Activated T-cell treated with anti-CD3 and anti-CD28 coated beads, Interleukin-2, amount 50 U/mL, for 72 hours (primary cell): ENCODE measurements at places on chromosomes 7 and 10. TPM values are rescaled to one million over a fixed set of nuclear protein-coding genes. Genes with fewer than 3 reads are reported as not detected.

Gene EVX1
- total RNA-seq: not detected

GRCh38 chr7:128164955-128165670, 76.0 kb upstream of the LEP start:
- DNase-seq: no peak

Gene NUTM2B
- total RNA-seq: 0.70 TPM

Gene CLCN1
- 0.09 TPM for total RNA-seq

Gene TAF3
- total RNA-seq: 16.5 TPM

DNA sequence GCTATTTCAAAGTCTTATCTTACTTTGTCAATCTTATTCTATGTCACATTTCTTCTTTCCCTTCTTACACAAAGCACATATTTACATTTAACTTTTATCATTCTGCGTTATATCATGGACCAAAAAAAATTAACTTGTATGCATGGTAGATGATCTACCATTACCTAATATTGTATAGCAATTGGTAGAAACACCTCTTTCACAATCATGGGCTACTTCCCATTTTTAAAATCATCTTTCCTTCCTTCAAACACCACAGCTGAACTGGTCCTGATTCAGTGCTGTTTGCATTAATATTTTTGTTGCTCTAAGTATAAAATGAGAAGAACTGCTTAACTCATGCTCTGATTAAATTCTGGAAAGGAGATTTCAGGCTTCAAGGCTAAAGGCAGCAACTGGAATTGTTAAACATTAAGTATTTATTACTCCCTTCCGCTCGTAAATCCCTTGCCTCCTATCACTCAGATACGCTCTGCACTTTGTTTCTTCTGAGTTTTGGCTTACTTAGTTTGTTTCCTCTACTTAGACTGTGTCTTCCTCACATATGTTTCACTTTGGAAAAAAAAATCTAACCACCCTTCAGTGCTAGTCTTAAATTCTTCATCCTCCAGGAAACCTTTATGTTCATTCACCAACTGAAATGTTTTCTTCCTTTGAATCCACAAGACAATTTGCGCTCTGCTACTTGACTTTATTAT, 901.4 kb downstream of the PCDH15 start:
- no peak for DNase-seq

- peak; percentile 47 for DNase-seq
Measured at GRCh38 chr7:96495751-96496216, 173.9 kb upstream of the SLC25A13 start.

DNA sequence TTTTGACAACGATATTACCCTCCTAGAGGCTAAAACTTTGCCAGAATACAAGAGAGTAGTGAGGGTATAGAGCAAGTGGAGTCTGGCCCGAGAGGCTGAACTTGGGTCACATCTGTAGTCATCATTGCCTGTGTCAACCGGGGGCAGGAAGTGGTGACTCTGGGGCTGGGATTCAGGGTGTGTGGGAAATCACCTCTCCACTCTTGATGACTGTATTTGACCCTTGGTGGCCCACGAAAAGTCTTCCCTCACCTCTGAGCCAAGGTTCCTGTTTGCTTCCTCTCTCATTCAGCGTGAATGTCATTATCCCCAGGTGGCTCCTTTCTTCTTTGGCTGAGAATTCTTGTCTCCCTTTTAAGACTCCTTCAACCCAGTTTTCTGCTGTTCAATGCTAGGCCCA, 240.4 kb downstream of the ABCA13 start:
- peak; percentile 28 for DNase-seq

DNA sequence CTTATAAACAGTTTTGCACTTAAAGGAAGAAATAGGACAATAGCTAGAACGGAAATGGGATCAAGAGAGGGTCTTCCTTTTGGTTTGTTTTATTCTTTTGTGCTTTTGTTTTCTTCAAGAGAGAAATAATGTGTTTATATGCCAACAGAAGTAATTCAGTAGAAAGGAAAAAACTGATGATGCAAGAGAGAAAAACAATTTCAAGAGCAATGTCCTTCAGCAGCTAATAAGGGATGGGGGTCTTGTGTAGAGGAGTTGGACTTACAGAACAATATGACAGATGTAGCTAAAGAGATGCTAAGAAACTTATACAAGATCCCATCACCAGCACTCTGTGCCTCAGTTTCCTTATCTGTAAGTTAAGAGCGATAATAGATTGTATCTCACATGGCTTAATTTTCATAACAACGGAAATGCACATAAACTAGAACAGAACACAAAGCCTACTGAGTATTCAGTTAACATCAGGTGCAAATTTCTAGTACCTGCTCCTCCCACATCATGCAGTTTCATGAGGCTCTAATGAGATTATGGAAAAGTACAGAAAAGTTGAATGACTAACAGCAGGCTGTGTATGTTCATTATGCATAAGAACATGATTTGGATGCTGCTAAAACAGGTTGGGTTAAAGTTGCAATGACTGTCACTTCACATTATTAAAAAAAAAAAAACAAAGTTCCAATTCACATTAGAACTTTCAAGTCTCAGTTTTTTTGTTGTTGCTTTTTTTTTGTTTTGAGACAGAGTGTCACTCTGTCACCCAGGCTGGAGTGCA, 17.2 kb downstream of the HERPUD2 start:
- no peak for DNase-seq

DNA sequence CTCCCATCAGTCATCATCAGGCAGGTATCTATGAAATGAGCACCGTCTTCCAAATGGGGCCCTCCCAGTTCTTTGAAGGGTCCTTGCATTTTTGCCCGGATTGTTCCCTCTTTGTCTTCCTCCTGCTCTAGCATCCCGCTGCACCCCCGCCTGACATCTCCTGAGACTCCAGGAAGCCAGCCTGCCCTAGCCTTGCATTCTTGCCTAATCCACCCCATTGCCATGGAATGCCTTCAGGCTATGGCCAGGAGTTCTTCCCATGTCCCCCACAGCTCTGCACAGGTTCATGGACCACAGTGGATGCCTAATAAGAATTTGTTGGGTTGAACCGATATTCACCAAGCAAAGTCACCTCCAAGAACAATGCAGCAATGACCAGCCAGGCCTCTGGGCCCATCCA, 62.1 kb downstream of the ZMIZ1 start:
- DNase-seq: no peak

DNA sequence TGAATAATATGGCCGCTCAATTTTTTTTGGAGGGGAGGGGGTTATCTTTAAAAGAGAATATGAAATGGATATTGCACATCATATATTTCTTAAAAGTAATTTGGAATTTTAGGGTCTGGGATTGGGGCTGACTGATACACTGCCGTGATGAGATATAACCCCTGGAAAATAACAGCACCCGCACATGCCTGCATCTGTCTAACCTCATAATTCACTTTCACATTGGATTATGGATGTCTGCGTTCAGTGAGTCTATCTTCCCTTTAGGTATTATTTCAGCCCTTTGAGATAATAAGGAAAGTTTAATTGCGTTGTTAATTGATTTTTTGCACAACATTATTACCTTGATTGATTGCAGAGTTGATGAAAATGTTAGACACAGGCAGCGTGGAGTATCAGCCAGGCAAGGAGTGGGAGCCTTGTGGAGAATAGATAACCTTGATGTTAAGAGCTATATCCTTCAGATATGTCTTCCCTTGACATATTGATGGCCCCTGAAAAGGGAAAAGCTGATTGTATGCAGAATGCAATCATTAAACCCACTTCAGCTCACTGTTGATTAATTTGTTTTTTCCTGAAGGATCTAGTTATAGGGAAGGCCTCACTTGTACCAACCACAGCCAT, 1095.2 kb downstream of the KCNMA1 start:
- no peak for DNase-seq

- no peak for DNase-seq
Measured at GRCh38 chr7:85478530-85478929, 291.7 kb upstream of the SEMA3D start.

GRCh38 chr10:43260117-43260761, 6.6 kb downstream of the RASGEF1A start:
- DNase-seq: no peak

DNA sequence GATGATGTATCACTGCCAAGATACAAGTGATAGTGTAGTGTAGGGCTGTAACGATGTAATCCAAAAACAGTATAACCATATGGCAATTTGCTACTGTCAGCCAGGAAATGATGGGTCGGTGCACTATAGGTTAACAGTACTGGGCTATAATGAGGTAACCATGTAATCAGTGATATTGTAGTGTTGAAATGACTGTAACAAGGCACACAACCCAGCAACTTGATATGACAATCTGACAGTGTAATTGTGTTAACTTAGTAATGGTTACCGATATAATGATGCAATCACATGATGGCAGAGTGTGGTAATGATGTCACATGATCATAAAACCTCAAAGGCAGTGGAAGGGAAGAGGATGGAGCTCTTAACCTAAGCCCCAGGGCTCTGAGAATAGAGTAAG, 73.8 kb upstream of the SLF2 start:
- peak; percentile 30 for DNase-seq

Gene PTN
- not detected for total RNA-seq

Gene ENTPD1
- 0.53 TPM for total RNA-seq

DNA sequence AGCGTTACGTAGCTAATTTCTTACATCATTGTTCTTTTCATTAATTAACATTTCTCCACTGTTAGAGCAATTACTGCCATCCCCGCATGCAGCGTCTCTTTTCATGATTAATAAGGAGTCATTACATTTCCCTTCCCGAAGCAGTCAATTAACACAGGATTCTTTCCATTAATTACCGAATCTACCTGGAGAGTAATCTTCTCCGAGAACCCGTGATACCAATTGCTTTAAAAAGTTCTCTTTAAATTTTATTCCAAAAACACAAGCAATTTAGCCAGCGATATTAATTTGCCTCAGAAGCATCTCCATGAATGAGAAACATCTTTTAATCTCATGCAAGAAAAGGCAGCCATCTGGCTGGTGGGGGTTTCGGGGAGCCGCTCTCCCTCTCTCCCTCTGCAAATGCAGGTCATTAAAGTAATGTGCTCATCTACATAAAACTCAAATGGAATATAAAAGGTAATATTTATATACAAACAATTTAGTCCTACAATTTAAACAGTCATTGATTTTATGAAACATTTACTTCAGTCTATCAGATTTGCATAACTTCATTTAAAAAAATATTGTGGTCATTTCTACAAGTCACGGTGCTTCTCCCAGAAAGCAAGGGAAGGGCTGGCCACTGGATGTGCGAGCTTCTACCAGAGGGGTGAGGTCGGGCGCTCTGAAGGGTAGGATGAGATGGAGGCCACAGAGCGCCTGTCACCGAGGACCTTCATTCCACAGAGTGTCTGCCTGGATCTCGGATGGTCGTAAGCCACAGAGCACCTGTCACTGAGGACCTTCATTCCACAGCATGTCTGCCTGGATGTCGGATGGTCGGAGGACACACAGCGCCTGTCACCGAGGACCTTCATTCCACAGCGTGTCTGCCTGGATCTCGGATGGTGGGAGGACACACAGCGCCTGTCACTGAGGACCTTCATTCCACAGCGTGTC, 145.0 kb downstream of the WDR37 start:
- DNase-seq: no peak

DNA sequence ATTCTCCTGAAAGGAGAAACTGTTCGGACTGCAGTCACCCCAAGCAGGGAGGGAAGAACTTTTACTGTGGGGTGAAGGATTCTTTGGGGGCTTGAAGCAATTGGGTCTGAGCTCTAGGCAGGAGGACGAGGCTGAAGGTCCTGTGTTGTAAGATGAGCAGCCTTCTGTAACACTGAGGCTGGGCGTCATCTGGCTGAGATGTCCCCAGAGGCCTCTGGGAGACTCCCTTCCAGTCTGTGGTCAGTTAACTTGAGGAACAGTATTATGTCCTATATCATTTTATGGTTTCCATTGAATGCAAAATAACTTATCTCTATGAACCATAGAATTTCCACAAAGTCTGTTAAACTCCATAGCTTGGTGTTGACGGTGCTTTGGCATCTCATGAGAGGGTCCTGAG, 26.3 kb downstream of the FIGNL1 start:
- DNase-seq: no peak

Gene CDHR1
- 0.36 TPM for total RNA-seq

DNA sequence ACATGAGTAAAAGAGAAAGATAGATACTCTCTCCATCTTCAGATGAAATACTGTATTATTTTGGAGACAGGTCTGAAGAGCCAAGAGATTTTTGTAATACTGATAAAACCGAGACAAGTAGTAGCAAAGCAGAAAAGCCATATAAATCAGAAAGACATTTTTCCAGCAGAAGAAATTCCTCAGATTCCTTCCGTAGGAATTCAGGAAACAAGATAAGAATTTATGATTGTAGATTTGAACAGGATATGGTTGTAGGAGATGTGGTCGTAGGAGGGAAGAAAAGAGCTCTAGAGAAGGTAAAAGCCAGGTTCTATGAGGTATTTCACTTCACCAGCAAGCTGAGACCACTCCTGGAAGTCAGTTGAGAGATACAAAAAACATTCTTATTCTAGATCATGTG, 17.6 kb upstream of the AASS start:
- no peak for DNase-seq

DNA sequence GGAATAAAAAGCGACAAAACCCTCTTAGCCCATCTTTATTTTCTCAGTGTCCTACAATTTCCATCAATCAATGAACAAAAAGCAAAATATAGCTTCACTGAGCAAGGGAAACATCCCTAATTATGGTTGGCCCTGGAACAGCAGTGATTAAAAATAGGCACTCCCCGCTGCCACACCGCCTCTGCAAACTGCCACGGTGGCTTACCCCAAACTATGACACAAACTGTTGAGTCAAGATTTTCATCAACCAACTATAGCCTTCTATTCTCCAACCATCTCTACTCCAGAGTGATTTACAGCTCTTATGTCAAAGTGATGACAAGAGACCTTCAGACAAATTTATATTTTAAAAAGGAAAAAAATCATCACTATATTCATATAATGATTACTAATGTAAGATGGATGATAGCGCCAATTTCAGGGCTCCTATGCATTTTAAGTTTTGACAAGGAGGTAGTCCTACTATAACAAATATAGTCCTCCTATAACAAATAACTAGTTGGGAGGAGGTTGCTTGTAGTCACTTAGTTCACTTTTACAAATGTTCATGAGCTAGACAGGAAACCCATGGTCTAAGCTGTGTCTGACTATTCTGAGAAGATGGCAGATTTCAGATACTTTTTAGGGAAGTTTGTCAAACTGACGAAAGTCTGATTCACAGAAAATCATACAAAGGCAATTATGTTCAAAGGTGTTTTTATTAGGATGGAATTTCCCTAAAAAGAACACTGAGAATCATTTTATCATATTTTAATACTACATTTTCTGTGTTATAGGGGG, 26.3 kb downstream of the DENND11 start:
- peak; percentile 23 for DNase-seq

Gene GPR141
- not detected for total RNA-seq

- peak; percentile 52 for DNase-seq
Measured at GRCh38 chr7:139358541-139359365, 941 bp upstream of the LUC7L2 start.

- no peak for DNase-seq
Measured at GRCh38 chr7:46072722-46073121, 151.7 kb upstream of the IGFBP3 start.

Gene PCDH15
- total RNA-seq: not detected

- DNase-seq: no peak
Measured at GRCh38 chr7:16811551-16811950, 6.8 kb upstream of the AGR2 start.

DNA sequence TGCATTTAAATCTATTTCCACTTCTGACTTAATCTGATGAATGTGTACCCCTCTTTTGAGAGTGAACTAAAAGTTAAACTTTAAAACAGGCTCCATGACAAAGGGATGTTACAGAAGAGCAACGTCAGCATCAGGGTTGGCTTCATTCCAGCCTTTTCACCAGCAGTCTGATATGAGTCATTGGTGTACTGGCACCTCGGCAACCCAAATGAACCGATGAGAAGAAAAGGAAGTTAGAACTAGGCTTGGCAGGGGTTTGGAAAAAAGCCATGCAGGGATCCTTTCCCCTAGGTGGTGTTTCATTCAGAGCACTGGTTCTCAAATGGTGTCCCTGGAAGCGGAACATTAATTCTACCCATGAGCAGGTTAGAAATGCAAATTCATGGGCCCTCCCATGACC, 53.6 kb downstream of the SEC61G start:
- no peak for DNase-seq
